ENCODE measurements at places on chromosomes 3 and 15.

DNA sequence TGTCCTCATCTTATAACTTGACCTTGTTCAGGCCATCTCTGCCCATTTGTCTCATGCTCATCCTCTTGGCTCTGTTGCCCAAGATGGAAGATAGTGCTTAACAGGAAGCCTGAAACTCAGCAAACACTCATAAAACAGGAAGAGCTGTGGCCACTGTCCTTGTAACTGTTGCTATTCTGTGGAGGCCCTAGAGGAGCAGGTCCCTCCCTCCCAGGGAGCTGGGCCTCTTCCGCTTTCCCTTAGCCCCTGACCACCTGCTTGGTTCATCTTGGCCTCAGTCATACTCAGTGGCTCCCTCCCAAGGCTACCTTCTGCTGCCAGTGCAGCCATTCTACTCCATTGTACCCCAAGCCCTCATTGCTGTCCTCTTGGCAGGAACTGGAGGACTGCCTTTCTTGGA lies 3.5 kb downstream of the MAPKAPK3 start:
- DNase-seq = peak; percentile 50

DNA sequence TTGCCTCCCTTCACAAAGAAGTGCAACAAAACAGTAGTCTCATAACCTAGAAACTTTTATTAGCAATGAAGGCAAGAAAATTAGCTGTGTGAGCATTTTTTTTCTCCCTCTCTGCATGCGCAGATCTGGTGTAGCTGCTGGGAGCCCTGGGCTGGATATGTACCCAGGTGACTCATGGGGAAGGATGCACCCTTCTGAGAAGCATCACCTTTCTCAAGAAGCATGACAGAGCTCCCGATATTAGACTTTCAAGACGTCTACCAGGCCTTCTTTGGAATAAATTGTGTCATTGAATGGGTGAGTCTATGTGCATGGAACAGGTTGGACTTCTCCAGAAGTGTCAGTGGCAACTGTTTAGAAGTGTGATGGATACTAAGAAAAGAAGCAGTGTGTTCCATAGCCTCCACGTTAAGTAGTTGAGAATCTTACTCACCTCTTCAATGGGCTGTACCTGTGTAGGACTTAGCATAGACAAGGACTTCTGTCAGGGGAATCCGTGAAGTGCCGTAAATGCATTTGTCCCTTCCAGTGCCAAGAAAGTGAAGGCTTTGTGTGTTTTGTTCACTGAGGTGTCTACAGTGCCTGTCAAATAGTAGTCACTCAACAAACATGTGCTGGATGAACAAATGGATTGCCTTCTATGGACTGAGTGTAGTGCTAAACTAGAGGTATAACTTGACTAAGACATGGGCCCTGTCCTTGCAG lies 47.7 kb upstream of the RASGRP1 start:
- no peak for DNase-seq

DNA sequence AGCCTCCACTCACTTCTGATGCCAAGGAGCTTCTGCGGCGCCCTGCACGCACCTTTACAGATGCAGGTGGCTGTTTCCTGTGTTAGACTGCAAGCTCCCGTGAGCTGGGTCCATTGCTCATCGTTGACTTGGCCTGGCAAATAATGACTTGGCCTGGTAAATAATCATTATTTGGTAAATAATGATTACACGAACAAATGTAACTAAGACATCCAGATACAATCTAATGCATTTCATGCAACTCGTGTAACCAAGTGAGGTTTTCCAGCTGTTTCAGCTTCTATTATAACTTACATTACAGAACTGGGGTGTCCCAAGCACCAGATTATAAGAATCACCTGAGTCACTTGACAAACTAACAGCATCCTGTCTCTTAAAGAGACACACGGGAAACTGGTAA lies 92.1 kb upstream of the BHLHE40 start:
- no peak for DNase-seq

DNA sequence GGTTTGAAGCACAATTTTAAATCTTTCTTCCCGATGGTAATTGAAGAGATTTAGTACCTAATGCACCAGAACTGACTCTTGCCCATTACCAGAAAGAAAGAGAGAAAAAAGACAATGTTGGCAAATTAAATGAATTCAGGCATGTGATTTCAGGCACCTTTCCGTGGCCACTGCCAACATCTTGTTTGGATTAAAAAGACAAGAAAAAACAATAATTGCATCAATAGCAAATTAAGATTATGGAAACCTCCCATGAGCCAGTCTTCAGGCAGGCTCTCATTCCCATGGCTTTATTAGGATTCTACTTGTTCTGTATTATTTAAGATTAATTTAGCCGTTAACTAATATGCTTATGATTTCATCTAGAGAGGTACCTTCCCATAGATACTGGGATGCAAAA lies 193.0 kb downstream of the GREM1 start:
- no peak for DNase-seq

GRCh38 chr3:126268866-126269265 lies 88.3 kb downstream of the KLF15 start:
- DNase-seq = no peak

DNA sequence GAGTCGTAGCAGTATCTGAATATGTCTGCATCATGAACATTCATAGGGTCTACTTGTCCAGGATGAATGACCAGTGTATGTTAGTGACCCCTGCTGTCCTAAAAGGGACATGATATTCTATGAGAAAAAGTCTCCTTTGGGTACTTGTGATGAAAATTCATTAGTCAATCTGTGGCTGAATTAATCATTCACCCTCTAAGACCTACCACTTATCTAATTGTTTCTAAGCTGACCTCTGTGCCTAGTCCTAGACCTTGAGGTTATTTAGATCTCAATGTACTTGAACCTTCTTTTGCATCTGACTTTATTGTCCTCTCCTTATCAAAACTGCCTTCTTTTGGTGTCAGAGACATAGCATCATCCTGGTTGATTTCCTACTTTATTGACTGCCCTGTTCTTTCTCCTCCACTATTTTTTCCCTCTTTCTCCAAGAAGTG lies 799.3 kb downstream of the DIPK2A start:
- no peak for DNase-seq

DNA sequence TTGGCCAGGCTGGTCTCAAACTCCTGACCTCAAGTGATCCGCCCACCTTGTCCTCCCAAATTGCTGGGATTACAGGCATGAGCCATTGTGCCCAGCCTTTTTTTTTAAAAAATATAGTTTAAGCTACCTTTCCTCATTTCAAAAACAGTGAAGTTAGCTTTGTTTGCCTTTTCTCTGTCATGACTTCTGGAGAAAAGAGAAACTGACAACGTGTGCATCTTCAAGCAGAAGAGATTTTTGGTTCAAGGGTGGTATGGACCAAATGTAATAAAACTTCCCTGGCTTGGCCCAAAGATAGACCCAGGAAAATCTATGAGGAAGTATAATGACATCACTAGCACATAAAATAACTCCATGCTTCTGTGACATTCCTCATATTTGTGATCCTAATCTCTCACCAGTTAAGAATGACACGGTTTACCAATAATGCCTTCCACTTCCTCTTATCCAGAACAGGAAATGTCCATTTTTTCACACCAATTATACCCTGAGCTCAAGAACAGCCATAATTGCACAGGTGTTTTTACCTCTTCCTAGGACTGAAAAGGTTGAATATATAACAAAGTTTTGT lies 781.2 kb upstream of the NR2F2 start:
- DNase-seq = no peak

DNA sequence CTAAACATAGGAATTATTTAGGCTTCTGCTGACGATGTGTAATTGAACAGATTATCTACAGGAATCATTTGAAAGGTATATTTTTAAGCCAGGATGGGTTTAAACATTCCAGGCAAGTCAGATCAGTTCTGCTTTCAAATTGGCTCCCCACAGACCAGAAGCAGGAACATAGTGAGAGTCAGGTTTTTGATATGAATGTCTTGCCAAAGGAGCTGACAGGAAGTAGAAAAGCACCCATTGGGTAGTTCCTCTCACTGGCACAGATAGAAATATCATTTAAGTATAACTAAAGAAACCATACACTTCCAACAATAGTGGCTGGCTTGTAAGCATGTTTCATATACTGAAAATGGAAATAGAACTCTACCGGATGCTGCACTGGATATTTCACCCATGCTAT lies 95.2 kb downstream of the CLDN1 start:
- DNase-seq = no peak

DNA sequence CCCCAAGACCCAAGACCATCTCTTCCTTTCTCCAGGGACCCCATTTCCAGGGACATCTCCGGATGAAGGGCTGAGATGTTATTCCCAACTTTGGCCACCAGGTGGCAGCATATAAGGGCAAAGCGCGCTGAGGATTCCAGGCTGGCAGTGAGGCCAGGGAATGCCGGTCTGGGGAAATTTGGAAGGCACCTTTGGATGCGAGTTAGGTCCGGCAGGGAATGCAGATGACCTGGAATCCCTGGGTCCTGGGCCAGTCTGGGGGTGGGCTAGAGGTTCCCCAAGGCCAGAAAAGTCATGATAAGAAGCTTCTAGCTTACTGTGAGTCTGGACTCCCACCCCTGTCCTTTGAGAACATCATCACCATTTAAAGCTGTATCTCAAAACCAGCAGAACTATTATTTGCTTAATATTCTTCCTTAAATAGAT lies 1.6 kb upstream of the CHST13 start:
- peak; percentile 32 for DNase-seq

- DNase-seq = no peak
These were observed 14.3 kb upstream of the HPS3 start for GRCh38 chr3:149115114-149115513.

- no peak for DNase-seq
These were observed 7.2 kb downstream of the CLPX start for GRCh38 chr15:65177901-65178300.

DNA sequence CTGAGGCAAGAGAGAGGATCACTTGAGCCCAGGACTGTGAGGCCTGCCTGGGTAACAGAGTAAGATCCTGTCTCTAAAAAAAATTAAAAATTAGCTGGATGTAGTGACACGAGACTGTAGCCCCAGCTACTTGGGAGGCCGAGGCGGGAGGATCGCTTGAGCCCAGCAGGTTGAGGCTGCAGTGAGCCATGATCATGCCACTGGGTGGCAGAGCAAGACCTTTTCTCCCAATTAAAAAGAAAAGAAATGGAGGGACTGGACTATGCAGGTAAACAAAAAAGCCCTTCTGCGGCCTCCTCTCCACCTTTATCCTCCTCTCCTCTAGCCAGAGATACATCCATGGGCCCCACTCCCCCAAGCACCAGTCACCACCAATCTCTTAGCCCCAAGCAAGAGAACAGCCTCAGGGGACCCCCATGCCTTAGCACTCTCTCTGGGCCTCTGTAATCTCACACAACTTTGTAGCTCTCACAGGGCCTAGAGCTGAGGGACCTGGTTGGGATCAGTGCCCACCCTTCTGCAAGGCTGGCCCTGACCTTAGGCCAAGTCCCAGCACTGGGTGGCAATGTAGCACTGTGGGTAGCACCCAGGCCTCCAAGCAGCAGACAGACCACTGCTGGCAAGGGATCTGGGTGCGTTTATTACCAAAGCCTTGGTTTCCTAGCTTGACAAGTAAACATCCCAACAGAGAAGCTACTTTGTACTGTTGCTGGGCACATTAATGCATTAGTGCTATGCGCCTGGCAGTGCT lies 43.4 kb downstream of the FAM174B start:
- DNase-seq = no peak

- DNase-seq = no peak
These were observed 69.0 kb upstream of the FNDC3B start for GRCh38 chr3:171970301-171970788.

GRCh38 chr3:127974226-127974625 lies 59.2 kb downstream of the KBTBD12 start:
- DNase-seq = no peak

GRCh38 chr15:78938658-78939488 lies 6.0 kb downstream of the CTSH start:
- DNase-seq = no peak

- no peak for DNase-seq
These were observed 21.0 kb upstream of the SOX2 start for GRCh38 chr3:181690769-181691168.

- no peak for DNase-seq
These were observed 99.0 kb downstream of the ANO10 start for GRCh38 chr3:43522727-43523362.

DNA sequence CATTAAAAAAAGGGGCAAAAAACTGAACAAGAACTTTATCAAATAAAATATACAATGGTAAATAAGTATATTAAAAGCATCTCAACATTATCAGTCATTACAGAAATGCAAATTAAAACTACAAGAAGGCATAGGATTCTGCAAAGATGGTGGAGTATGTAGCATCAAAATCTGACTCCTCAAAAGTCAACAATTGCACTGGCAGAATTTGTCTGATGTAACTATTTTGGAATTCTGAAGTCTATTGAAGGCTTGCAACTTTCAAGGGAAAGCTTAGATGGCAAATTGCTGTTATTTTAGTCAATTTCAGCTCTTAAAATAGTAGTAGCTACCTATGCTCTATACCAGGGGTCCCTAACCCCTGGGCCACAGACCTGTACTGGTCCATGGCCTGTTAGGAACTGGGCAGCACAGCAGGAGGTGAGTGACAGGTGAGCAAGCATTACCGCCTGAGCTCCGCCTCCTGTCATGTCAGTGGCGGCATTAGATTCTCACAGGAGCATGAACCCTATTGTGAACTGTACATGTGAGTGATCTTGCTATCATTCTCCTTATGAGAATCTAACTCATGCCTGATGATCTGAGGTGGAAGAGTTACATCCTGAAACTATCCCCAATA lies 107.6 kb downstream of the TGFBR2 start:
- DNase-seq = no peak

- no peak for DNase-seq
These were observed 122.2 kb downstream of the CMSS1 start for GRCh38 chr3:99939876-99940275.

- DNase-seq = no peak
These were observed 64.2 kb downstream of the LIPC start for GRCh38 chr15:58495891-58496408.

- DNase-seq = no peak
These were observed 408.5 kb upstream of the SUCLG2 start for GRCh38 chr3:68062926-68063325.

- no peak for DNase-seq
These were observed 5.0 kb downstream of the BCL2A1 start for GRCh38 chr15:79965846-79966630.

DNA sequence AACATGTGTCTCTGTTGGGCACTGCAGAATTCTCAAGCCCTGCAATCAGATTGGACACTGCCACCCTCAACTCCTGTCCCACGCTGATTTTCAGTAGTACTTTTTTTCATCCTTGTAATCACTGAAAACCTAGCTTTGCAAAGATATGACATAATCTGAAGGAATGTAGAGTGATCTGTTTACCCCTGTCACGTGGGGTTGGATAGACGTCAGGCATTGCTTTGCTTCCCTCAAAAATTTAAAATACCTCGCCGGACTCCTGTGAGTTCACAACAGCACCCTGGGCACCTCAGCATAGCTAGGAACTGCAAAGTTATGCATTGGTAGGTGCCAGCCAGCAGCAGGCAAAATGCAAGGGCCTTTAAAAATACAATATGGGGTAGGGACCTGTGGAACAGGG lies 71.1 kb upstream of the OXTR start:
- DNase-seq = no peak

DNA sequence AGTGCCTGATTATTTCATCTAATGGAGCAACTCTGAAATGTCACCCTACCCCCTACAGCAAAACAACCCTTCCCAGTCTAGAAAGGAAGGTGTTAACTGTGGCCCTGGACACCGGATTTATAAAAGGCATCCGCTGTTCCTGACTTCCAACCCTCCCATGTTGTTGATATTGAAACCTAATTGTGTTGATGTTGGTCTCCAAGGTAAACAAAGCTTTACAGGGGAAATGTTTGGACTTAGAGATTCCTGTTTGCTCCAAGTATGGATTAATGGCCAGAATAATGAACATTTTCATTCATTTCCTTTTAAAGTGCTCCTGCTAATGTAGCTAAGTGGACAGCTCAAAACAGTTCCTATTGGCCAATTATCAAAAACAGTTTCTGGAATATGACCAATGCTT lies 19.4 kb upstream of the LMCD1 start:
- DNase-seq = no peak

GRCh38 chr15:48558226-48558625 lies 87.3 kb downstream of the FBN1 start:
- DNase-seq = no peak
